ENCODE measurements at places on chromosomes 12 and 14. TPM values are rescaled to one million over a fixed set of nuclear protein-coding genes. Genes with fewer than 3 reads are reported as not detected.
A peak's percentile ranks its signal among the peaks of the same experiment; 100 is the strongest.

DNA sequence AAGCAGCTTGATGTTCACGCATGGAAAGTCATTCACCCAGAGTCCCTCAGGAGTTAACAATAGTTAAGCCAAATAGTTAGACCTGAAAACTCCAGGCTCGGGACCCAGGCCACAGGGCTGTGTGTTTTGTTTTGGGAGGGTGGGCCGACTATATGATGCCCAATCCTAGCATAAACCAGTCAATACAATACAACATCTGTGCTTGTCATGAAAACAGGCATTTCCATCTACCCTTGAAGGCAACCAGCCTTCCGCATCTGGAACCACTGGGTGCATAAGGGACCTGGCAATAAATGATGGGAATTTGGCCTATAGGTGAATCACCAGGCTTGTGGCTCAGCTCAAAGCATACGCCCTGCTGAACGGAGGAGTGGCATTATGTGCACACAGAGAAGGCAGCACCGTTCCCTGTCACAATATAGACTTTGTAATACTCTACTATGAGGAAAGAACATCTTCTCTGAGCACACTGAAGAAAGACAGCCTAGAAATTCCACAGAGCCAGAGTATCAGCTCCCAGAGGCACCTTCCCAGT is 91.0 kb upstream of the FOXN3 start:
- no peak for DNase-seq

DNA sequence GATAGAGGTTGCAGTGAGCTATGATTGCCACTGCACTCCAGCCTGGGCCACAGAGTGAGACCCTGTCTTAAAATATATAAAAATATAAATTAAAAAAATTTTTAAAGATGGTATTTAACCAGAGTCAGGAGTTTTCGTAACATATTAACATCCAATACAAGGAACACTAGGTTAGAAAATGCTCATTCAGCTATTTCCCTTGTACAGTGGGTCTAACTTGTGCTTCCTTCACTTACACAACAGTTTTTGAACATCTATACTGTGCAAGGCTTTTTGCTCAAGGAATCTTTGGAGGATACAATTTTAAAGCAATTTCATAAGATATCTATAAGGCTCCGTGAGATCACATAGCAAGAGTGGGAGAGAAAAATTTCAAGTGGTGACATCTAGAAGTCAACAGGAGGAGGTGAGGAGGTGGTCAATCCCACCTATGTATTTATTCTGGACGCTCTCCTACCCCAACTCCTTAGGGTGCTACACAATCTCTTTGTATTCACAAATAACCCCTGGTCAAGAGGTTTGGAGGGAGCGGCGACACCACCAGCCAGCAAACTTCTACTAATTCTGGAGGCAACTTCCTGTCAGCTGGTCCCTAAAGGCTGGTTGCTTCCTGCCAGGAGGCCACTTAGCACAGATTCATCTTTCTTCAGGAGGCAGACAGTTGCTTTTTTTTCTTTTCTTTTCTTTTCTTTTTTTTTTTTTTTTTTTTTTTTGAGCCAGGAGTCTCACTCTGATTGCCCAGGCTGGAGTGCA is 22.2 kb downstream of the DUSP16 start:
- no peak for DNase-seq

DNA sequence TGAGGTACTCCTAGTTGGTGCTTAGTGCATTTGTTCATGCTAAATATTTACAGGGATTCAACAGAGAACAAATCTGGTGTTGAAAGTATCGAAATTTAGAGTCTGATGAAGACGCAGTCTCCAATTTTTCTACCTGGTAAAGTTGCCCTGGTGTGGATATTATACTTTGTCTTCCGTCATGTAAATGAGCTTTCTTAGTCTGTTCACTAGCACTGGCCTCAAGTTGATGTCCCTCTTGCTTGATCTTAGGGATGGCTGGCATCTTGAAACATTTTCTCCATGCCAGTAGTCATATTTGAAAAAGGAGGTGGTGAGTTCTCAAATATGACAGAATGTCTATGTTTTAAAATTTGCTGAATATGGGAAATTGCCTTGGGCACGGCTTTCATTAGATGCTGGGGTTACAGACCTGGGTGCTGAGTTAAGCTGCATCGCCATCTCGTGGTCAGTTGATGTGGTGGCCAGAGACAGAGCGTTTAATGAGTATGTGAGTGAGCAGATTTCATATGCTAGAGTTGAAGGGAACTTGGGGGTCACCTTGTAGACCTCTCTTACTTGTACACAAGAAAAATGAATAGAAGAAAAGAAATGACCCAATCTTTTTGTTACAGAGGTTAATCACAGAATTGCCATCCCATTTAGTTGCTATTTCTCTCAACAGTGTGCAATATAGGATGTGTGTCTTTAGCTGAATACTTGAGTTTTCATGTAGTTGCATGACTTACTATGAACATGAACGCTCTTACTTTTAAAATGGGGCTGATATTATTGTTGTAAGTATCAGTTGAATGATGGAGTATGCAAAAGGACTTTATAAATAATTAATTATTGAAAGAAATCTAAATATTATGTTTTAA is 172.8 kb upstream of the DCN start:
- peak; percentile 66 for DNase-seq

GRCh38 chr14:97315790-97316189 is 518.6 kb downstream of the VRK1 start:
- no peak for DNase-seq

- peak; percentile 76 for DNase-seq
Observed at GRCh38 chr12:6959058-6959804, 8.1 kb downstream of the PTPN6 start.

- no peak for DNase-seq
Observed at GRCh38 chr14:36604757-36605505, 22.5 kb upstream of the NKX2-8 start.

GRCh38 chr12:22215467-22216253 is 118.8 kb downstream of the ST8SIA1 start:
- DNase-seq, result no peak

DNA sequence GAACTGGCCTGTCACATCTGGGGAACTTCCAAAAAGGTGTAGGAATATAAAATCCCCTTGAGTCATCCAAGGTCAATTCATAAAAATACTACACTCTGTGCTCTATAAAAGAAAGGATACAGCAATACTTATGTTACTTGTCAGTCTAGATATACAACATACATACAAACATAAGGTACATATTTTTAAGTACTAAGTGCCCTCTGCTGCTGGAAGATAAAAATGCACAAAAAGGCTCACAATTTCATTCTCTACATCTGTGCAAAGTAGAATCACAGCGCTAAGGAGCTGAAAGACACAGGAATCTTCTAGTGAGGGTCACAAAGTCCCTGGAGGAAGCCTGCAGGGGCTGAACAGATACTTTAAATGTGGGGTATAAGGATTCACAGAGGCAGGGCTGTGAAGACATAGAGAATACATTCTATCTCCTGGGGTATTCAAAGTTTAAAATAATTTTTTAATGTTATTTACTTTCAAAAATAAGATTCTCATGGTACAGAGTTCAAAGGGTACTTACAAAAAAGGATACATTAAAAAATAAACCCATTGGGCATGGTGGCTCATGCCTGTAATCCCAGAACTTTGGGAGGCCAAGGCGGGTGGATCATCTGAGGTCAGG is 10.2 kb upstream of the GOLGA5 start:
- no peak for DNase-seq

DNA sequence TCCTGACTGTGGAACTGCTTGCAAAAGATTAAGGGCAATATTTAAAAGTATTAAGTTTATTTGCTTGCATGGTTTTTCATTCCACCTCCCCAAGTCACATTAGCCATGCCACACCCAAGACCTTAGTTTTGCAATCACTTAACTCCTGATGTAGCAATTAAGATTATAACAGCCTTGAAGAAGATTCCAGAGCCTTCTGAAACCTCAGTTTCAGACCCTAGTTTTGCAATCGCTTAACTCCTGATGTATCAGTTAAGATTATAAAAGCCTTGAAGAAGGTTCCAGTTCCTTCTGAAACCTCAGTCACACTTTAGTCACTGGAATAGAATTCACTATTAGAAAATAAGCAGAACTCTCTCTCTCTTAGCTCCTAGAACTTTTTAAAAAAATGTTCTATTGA is 42.7 kb upstream of the DCN start:
- DNase-seq, result no peak

GRCh38 chr12:114701553-114701952 is 17.6 kb upstream of the TBX3 start:
- no peak for DNase-seq

IFT81 gene
- 7.3 TPM for total RNA-seq

PPP1R36 gene
- total RNA-seq, result 0.46 TPM

SYCP3 gene
- total RNA-seq, result 0.64 TPM

CCDC38 gene
- total RNA-seq, result not detected

OTX2 gene
- total RNA-seq, result not detected
